PC-3 (cell line): ENCODE measurements at places on chromosomes 1 and 21. TPM values are rescaled to one million over a fixed set of nuclear protein-coding genes. Genes with fewer than 3 reads are reported as not detected.

DNA sequence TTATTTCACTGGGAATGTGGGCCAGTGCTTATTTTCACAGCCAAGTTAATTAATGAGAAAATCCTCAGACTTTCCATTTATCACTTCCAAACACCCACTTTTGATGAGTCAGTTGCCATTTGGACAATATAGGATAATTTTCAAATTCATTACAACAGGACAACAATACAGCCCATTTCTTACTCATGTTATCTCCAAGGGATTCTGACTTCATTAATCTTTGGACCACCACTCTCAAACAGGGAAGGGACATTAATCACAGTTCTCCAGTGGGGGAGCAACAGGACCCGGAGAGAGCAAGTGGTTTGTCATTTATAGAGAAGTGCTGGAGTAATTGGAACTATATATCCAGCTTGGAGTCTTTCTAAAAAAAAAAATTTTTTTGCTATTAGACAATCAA lies 38.7 kb downstream of the JUN start:
- DNase-seq: no peak
- no peaks in the 10 kb centered on the region for H3K36me3 ChIP-seq
- peaks cover 23% of the 10 kb centered on the region for H3K4me1 ChIP-seq
- no peak overlapping the region for H3K4me3 ChIP-seq

GRCh38 chr1:44661781-44662682 lies 12.2 kb downstream of the TMEM53 start:
- no peak overlapping the region for H3K27ac ChIP-seq
- H3K36me3 ChIP-seq: no peaks in the 10 kb centered on the region
- no peaks in the 10 kb centered on the region for H3K4me1 ChIP-seq

GRCh38 chr1:151692226-151692625 lies 24.4 kb downstream of the CELF3 start:
- DNase-seq: no peak
- no peaks in the 10 kb centered on the region for H3K4me1 ChIP-seq
- H3K27ac ChIP-seq: no peak overlapping the region

- H3K4me3 ChIP-seq: peak overlapping the region; percentile 61
- no peak overlapping the region; the same call in 1 of the 2 replicates for H3K27ac ChIP-seq
- DNase-seq: peak; percentile 67
- H3K4me1 ChIP-seq: peaks cover 5% of the 10 kb centered on the region; the same call in 1 of the 2 replicates
Observed at GRCh38 chr1:23177438-23178380, 9.1 kb upstream of the LUZP1 start.

DNA sequence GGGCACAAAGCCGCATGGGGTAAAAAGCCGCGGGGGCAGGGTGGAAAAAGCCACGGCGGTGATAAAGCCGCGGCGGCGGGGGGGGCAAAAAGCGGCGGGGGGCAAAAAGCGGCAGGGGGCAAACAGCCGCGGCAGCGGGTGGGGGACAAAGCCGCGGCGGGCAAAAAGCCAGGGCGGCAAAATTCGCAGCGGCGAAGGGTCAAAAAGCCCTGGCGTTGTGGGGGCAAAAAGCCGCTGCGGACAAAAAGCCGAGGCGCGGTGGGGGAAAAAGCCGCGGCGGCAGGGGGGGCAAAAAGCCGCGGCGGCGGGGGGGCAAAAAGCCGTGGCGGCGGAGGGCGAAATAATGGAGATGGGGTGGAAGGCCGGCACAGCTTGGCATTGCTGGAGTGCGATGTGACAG lies 3902.9 kb downstream of the SRGAP2C start:
- DNase-seq: no peak
- H3K27me3 ChIP-seq: no peaks in the 10 kb centered on the region
- no peaks in the 10 kb centered on the region for H3K4me1 ChIP-seq
- no peak overlapping the region for H3K27ac ChIP-seq
- H3K36me3 ChIP-seq: no peaks in the 10 kb centered on the region
- H3K4me3 ChIP-seq: no peak overlapping the region

Gene ARHGAP29
- 161 and 166 TPM in 2 replicates for total RNA-seq

DNA sequence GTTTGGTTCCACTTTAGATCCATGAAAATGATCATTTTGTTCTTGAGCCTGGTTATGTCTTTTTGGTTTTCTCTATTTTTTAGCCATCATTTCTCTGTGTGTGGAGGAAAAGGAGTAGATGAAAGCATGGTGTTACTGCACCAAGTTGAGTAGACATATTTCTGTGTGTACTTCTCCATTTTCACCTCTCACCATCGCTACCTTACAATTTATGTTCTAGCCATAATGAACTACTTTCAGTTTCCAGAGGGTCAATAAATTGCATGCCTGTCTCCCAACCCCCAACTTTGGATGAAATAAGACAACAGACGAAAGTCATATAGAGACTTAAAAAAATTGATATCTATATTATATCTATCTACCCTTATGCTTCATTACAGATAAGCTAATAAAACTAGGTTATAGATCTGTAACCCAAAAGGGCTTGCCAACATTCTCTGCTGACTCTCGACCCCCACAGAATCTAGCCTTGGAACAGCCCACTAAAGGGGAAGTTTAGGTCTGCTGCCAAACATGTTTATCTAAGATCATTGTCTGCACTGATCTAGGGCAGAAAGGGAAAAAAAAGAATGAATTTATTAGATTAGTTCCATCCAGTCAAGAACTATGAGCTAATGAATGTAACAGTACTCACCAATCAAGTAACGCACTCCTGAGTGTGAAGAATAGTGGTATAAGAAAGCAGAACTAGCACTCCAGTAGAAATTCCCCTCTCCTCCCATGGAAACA lies 7.5 kb upstream of the MAN1A2 start:
- no peak overlapping the region for H3K4me3 ChIP-seq
- H3K27me3 ChIP-seq: no peaks in the 10 kb centered on the region
- no peak overlapping the region for H3K27ac ChIP-seq
- no peak for DNase-seq

DNA sequence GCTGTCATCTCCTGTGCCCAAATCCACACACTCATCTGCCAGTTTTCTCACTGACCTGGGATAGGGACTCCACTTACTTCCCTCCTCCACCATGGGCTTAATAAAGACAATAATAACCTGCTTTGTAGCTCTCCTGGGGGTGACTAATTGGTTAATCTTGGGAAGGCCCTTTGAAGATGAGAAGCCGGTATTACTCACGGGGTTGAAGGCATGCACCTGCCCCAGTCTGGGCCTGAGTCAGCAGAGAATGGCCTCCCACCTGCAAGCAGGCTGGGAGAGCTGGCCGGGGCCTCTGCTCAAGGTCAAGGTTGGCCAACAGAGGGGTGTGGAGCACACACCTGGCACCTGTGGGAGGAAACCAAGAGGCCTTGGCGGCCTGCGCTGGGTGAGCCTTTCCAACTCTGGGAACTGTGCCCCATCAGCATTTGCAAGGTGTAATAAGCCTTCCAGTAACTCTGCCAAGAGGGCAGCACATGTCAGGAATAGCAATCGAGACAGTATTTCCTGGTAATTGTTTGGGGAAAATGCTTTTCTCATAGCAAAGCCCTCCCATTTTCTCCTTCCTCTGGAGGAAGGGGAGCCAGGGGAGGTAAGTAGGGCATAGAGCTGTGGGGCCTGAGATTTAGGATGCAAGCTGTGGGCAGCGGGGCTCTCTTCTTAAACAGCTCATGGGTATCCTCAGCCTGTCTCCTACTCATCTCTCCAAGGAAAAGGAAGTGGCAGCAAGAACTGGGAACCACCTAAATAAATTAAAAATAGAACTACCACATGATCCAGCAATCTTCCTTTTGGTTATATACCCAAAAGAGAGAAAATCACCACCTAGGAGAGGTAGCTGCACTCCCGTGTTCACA lies 49.0 kb downstream of the TOMM20 start:
- H3K4me1 ChIP-seq: peaks cover 60% of the 10 kb centered on the region
- peak overlapping the region; percentile 95 for H3K27ac ChIP-seq
- no peaks in the 10 kb centered on the region; the same call in 1 of the 2 replicates for H3K36me3 ChIP-seq

- peak; percentile 88 for DNase-seq
- no peaks in the 10 kb centered on the region for H3K36me3 ChIP-seq
- no peak overlapping the region for H3K27ac ChIP-seq
- no peak overlapping the region for H3K4me3 ChIP-seq
- no peaks in the 10 kb centered on the region for H3K27me3 ChIP-seq
- no peaks in the 10 kb centered on the region for H3K4me1 ChIP-seq
Observed at GRCh38 chr1:18875107-18875795, 15.8 kb upstream of the TAS1R2 start.

- H3K27me3 ChIP-seq: no peaks in the 10 kb centered on the region
- H3K4me1 ChIP-seq: peaks cover 34% of the 10 kb centered on the region
- peak; percentile 75 for DNase-seq
- no peak overlapping the region for H3K4me3 ChIP-seq
Observed at GRCh38 chr1:33460144-33460543, 12.3 kb upstream of the ZSCAN20 start.

Gene GJA4
- not detected in 2 replicates for total RNA-seq

Gene AJAP1
- not detected in 2 replicates for total RNA-seq
